ENCODE measurements at places on chromosomes 3 and 15.
A peak's percentile ranks its signal among the peaks of the same experiment; 100 is the strongest.

DNA sequence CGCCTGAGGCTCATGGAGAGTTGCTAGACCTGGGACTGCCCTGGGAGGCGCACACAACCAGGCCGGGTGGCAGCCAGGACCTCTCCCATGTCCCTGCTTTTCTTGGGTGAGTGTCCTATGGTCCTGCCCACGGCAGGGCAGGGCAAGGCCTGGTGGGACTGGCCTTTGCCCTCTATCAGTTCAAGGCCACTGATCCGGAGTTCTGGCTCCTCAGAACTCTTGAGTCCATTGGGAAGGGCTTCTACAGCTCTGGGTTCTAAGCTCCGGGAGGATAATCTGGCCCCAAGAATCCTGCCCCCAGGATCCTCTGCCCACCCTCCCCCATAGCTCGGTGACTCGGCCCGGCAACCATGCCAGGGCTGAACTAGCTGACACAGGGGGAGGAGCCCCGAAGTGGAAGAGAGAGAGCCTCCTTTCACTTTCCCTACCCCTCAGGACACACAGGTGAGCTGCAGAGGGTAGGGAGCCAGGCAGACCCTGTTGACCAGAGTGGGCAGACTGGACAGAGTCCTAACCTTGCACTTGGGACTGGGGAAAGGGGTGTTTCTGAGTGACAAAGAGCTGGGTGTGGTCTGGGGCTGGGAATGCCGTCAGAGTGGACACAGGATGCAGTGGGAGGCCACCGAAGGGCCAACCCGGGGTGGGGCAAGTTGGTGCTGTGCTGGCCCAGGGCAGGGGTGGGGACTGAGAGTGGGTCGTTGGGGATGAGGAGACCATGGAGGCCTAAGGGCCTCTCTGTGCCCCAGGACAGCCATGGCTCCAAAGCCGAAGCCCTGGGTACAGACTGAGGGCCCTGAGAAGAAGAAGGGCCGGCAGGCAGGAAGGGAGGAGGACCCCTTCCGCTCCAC is 664 bp downstream of the PARP3 start:
- DNase-seq: peak; percentile 63

DNA sequence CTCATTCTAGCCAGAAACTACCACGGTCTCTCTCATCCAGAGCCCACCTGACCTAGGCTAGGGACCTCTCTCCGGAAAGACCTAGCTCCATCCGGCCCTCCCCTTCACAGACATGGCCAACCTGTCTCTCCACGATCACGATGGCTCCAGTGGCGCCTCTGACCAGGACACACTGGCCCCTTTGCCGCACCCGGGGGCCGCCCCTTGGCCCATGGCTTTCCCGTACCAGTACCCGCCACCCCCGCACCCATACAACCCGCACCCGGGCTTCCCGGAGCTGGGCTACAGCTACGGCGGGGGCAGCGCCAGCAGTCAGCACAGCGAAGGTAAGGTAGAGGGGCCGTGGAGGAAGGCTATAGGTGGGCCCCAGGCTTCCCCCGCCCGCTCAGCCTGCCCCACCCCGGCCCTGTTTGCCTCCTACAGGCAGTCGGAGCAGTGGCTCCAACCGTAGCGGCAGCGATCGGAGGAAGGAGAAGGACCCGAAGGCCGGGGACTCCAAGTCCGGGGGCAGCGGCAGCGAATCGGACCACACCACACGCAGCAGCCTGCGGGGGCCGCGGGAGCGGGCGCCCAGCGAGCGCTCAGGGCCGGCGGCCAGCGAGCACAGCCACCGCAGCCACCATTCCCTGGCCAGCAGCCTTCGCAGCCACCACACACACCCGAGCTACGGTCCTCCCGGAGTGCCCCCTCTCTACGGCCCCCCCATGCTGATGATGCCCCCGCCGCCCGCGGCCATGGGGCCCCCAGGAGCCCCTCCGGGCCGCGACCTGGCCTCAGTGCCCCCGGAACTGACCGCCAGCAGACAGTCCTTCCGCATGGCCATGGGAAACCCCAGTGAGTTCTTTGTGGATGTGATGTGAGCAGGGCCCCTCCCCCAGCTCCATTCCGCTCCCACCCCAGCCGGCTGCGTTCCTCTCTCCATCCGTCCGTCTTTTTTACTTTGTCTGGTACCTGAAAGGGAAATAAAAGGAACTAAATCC is 4.5 kb upstream of the AP2M1 start:
- DNase-seq: no peak

DNA sequence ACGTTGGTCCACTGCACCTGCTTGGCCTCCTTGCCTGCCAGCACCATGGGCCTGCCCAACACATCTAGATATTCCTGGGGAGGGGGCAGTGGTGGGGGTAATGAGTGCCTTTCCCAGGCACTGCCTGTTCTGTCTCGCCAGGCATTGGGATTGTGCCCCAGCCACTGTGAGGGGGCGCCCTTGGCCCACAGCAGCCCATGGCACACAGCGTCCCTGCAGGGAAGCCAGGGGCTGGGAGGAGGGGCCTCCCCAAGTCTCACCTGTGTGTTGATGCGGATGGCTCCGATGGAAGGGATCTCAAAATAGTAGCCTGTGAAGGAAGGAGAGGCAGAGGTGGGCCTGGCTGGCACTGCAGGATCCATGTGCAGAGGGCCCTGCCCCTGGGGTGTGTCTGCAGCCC is 18.7 kb upstream of the TMEM115 start:
- DNase-seq: no peak

GRCh38 chr15:88401251-88401995 is 65.8 kb downstream of the MRPL46 start:
- no peak for DNase-seq

- DNase-seq: no peak
Observed at GRCh38 chr15:57298843-57299550, 77.3 kb upstream of the CGNL1 start.

GRCh38 chr3:51675201-51675611 is 4.2 kb downstream of the TEX264 start:
- no peak for DNase-seq

- DNase-seq: no peak
Observed at GRCh38 chr15:76398317-76399104, 61.9 kb downstream of the ISL2 start.

DNA sequence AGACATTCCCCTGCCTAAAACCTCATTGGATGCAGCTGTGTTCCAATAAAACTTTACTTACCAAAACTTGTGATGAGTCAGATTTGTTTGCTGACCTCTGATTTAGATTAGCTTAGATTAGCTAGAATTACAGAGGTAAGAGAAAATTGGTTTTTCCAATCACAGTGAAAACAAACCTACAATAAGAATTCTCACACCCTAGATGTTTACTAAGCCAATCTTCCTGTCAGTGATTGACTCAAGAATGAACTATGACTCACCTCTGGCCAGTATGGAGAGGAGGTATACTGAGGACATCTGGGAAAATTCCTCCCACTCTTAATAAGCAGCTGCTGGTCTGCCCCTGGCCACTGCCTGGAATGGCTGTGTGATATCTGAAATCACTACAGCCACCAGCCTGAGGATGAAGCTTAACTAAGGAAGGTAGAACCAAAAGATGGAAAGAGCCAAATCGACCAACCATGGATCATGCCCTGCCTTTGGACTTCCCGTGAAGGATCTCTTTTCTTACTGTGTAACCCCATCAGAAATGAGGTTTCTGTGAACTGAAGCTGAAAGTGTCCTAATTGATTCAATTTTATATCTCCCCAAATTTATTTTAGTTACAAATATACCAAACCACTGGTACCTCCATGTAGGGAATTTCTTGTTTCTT is 19.0 kb upstream of the GHSR start:
- no peak for DNase-seq

All from activated naive CD4-positive, alpha-beta T cell treated with anti-CD3 and anti-CD28 coated beads, Interleukin-2, amount 50 U/mL, for 72 hours (primary cell).